ENCODE measurements at places on chromosomes 1 and 21.

DNA sequence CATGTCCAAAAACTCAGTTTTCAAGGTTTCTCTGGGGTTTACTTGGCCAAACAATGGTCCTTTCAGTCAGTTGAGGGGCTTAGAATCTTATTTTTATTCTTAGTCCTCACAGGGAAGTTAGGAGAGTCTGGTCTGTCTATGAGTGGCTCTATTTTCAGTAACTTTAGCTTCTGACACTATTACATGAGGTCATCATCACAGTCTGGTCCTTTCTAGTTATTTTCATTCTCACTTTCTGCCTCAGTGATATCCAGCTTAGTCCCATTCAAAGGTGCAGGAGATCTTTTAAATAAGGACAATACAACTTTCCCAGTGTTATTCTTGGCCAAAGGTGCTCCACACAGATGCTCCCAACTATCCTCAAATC lies 30.0 kb upstream of the FGGY start:
- DNase-seq = no peak

DNA sequence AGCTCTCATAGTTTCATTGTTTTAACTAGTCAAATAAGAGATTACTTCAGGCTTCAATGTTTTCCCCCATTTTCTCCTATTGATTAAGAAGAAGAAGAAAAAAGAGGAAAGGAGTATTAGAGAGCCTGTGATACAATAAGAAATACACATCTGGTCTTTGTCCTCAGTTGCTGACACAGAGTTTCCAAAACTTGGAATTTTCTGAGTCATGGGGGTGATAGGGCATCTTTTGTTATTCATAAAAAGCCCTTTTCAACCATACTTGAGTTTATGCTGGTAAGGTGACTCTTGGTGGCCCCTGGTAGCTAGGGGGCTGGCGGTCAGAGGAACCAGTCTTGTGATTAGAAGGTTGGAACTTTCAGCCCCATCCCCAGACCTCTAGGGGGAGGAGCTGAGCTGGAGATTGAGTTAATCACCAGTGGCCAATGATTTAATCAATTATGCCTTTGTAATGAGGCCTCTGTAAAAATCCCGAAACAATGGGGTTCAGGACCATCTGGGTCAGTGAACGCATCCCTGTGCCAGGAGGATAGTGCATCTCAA lies 28.9 kb upstream of the KLF18 start:
- DNase-seq = no peak

DNA sequence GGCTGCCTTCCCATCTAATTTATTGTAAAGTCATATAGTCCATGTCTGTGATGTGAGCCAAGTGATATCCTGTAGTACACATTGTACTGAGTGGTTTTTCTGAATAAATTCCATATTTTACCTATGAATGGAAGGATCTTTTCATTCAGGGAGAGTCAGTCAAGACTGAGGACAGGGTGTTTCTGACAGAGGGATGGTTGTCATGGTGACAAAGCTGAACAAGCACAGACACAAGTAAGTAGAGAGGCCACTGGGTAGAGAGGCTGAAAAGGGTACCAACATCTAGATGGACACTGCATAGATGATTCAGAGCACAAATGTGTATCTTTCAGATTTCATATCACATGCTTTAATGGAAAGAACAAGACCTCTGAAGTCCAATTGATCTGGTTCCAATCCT lies 22.6 kb upstream of the IL20 start:
- no peak for DNase-seq

- DNase-seq = no peak
Measured at GRCh38 chr1:20359451-20360330, 69.0 kb downstream of the VWA5B1 start.

DNA sequence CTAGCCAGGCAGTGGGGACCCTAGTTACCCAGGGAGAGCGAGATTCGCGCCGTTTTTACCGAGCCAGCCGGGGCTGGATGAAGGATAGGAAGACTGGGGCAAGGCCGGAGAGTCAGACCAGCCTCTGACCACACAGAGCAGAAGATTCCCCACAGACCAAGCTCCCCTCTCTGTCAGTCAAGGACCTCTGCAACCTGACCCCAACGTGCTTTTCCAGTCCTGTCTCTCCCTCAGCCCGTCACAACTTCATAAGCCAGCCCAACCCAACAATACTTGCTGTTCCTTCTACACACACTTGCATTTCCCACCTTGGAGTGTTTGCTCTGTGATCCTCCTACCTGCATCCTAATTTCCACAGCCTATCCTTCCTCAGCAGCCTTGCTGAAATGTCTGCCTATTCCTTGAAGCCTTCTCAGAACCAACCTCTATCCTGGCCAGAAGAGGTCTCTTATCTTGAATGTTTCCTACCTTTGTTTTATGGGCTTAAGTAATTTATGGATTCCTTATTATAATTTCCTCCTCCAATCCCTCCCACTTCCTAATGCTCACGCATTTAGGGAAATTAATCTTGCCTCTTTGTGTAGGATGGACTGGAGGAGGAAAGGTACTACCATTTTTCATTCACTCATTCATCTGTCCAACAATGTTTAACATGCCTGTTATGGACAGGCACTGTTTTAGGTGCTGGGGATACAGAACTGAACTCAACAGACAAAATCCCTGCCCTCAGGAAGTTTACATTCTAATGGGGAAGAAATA lies at the start of gene GSTM3:
Gene GSTM3 (minus strand): TSS at position 424 of the 759 bp plus-strand sequence. CDS start 751 bp downstream, outside the sequence.
- DNase-seq = peak; percentile 44

DNA sequence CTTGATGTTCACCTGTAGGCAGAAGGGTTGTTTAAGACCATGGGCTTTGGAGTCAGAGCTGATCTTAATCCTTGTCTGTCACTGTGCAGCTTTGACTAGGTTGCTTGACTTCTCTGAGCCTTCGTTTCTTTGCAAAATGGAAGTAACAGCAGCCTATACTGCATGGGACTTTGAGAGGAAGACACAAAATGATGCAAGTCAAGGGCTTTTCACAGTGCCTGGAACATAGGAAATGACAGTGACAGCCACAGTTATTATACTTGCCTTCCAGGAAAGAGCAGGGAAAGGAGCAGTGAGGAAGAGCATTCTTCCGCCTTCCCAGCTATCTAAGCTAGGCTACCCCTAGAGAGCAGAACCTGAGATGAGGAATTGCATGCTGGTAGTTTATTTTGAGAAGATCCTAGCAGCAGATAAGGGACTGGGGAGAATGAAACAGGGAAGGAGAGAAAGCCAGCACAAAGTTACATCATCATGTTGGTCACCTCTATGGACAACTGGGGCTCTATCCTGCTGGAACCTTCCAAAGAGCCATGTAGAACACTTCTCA lies 3.1 kb downstream of the CSF3R start:
- DNase-seq = no peak
